Activated naive CD8-positive, alpha-beta T cell treated with anti-CD3 and anti-CD28 coated beads, Interleukin-2, amount 10 ng/mL, durations not matched to agents 7 days and 5 days (primary cell): ENCODE measurements at places on chromosomes 12 and 14. TPM values are rescaled to one million over a fixed set of nuclear protein-coding genes. Genes with fewer than 3 reads are reported as not detected.

- H3K4me1 ChIP-seq, result no peaks in the 10 kb centered on the region
- H3K36me3 ChIP-seq, result no peaks in the 10 kb centered on the region
- H3K4me3 ChIP-seq, result no peak overlapping the region
- H3K27ac ChIP-seq, result no peak overlapping the region
- DNase-seq, result no peak
Measured at GRCh38 chr14:51507511-51507905, 144.2 kb upstream of the FRMD6 start.

DNA sequence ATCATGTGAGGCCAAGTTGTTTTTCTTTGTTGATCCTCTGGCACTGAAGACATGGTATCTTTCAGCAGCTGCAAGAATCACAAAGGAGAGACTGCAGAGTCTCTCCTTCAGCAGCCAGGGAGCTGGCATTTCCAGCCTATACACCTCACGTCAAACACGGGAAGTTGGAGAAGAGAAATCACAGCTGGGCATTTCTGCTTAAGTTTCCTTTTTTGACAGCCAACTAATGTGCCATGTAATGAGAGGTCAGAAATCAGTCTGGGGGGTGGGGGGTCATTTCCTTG, 28.3 kb downstream of the PHLDA1 start:
- no peak overlapping the region for H3K27ac ChIP-seq
- H3K4me1 ChIP-seq, result peaks cover 3% of the 10 kb centered on the region
- H3K4me3 ChIP-seq, result no peak overlapping the region
- peaks cover 4% of the 10 kb centered on the region for H3K36me3 ChIP-seq

DNA sequence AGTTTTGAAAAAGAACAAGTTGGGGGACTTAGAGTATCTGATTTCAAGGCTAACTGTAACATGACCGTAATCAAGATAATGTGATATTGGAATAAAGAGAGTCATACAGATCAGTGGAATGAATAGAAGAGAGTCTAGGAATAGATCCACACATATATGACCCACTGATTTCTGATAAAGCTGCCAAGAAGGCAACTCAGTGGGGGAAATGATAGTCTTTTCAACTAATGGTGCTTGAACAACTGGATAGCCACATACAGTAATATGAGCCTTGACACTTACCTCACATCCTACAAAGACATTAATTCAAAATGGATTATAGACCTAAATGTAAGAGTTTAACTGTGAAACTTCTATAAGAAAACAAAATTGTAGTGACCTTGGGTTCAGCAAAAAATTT, 3.8 kb downstream of the PRKCH start:
- peaks cover 35% of the 10 kb centered on the region for H3K4me1 ChIP-seq
- peak overlapping the region; percentile 99 for H3K4me3 ChIP-seq
- no peaks in the 10 kb centered on the region for H3K27me3 ChIP-seq

GRCh38 chr12:49121047-49121696, 10.0 kb downstream of the TUBA1B start:
- H3K4me3 ChIP-seq, result no peak overlapping the region
- no peak for DNase-seq
- no peaks in the 10 kb centered on the region for H3K36me3 ChIP-seq
- H3K4me1 ChIP-seq, result peaks cover 3% of the 10 kb centered on the region
- peaks cover 3% of the 10 kb centered on the region for H3K27me3 ChIP-seq
- no peak overlapping the region for H3K27ac ChIP-seq

- H3K36me3 ChIP-seq, result no peaks in the 10 kb centered on the region
- H3K27ac ChIP-seq, result no peak overlapping the region
- H3K4me3 ChIP-seq, result no peak overlapping the region
- no peaks in the 10 kb centered on the region for H3K4me1 ChIP-seq
Measured at GRCh38 chr12:13342971-13343370, 146.4 kb downstream of the EMP1 start.

DNA sequence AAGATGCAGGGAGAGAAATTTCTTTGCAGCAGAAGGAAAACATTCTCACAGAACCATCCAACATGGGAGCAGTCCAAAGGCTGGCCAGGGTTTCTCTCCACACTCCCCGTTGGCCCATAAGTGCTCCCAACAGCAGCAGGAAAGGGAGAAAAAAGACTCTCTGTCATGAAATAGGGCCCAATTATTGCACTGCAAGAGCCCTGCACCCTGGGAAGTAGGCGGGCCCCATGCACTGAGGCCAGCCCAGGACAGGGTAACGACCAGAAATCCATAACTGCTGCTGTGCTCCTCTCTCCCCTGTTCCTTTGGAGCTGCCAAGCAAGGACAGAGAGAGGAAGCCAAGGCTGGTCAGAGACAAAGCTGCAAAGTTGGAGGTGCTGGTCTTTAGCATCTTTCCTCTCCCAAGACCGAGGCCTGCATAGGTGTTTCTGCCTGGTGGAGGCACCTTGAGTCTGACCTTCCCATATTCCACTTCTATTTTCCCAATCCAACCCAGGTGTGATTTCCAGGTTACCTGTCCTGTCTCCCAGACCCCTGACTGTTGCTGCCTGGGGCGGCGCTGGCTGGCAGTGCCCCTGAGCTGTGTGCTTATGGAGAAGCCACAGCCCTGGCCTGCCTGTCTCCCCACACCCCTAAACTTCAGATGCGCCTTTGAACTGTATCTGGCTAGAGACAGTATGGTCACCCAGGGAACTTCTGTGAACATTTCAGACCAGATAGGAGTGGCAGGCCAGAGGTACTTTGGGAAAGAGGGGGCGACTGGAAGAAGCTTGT, 6.8 kb downstream of the GALNT16 start:
- H3K4me1 ChIP-seq, result no peaks in the 10 kb centered on the region
- H3K4me3 ChIP-seq, result no peak overlapping the region
- peaks cover 35% of the 10 kb centered on the region for H3K27me3 ChIP-seq
- no peak for DNase-seq
- no peak overlapping the region for H3K27ac ChIP-seq
- H3K36me3 ChIP-seq, result no peaks in the 10 kb centered on the region

GRCh38 chr12:65845751-65846537, 21.7 kb downstream of the HMGA2 start:
- no peaks in the 10 kb centered on the region for H3K4me1 ChIP-seq
- DNase-seq, result no peak
- no peak overlapping the region for H3K27ac ChIP-seq
- H3K27me3 ChIP-seq, result peaks cover 19% of the 10 kb centered on the region
- H3K4me3 ChIP-seq, result no peak overlapping the region
- no peaks in the 10 kb centered on the region for H3K36me3 ChIP-seq

- H3K36me3 ChIP-seq, result no peaks in the 10 kb centered on the region
- no peaks in the 10 kb centered on the region for H3K4me1 ChIP-seq
- no peak overlapping the region for H3K4me3 ChIP-seq
Measured at GRCh38 chr12:88870000-88870737, 289.9 kb upstream of the KITLG start.

GRCh38 chr14:52837451-52837850, 46.0 kb upstream of the GNPNAT1 start:
- H3K4me3 ChIP-seq, result no peak overlapping the region
- H3K27ac ChIP-seq, result no peak overlapping the region
- DNase-seq, result no peak
- peaks cover under 1% of the 10 kb centered on the region for H3K27me3 ChIP-seq

DNA sequence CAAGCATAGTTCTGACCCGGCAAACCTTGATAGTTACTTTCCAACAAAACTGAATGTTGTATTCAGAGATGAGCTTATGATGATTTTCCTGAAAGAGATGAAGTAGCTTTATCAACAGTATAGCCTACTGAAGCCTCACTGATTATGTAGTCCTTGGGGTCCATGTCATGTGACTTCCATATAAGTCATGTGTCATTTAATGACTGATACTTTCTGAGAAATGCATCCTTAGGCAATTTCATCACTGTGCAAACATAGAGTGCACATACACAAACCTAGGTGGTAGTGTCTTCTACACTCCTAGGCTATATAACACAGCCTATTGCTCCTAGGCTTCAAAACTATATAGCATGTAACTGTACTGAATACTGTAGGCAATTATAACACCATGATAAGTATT, 28.5 kb upstream of the TUBA1C start:
- peaks cover 7% of the 10 kb centered on the region for H3K27me3 ChIP-seq
- peaks cover 6% of the 10 kb centered on the region for H3K4me1 ChIP-seq
- H3K27ac ChIP-seq, result no peak overlapping the region

- no peaks in the 10 kb centered on the region for H3K36me3 ChIP-seq
- no peak for DNase-seq
- H3K27ac ChIP-seq, result no peak overlapping the region
- H3K4me1 ChIP-seq, result no peaks in the 10 kb centered on the region
- no peaks in the 10 kb centered on the region for H3K27me3 ChIP-seq
Measured at GRCh38 chr12:82481954-82482353, 123.6 kb downstream of the METTL25 start.

DNA sequence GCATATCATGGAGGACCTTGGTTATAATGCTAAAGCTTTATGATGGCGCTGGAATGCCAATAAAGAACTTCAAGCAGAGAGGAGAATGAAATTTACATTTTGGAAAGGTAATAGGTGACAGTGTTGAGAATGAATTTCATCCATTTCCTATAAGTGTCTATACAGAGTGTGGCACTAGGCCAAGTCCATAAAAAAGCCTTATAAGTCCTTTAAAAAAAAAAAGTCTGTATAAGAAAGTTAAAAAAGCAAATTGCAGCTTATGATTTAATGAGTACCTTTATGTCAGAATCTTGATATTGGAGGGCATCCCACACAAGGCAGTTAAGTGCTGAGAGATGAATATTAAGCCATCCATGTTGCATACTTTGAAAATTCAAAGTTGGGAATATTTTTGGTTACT, 62.4 kb downstream of the ATF7IP start:
- H3K4me3 ChIP-seq, result no peak overlapping the region
- peaks cover 29% of the 10 kb centered on the region for H3K4me1 ChIP-seq

DNA sequence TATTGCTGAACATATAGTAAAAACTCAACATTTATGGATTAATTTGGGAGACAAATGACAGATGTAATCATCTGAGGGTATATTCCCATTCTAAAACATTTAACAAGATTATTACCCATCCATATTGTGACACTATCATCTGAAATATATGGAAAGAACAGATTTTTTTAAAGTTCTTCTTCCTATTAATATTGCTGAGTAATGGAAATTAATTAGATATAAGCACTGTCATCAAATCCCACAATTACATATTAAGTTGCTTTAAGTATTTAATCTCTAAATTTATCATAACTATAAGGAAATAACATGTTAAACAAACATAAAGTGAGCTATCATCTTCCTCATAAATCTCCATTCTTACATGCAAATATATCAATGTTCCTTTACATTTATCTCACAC, 22.0 kb downstream of the EML5 start:
- no peak for DNase-seq
- H3K4me1 ChIP-seq, result no peaks in the 10 kb centered on the region
- no peak overlapping the region for H3K4me3 ChIP-seq
- H3K36me3 ChIP-seq, result peaks cover 2% of the 10 kb centered on the region

DNA sequence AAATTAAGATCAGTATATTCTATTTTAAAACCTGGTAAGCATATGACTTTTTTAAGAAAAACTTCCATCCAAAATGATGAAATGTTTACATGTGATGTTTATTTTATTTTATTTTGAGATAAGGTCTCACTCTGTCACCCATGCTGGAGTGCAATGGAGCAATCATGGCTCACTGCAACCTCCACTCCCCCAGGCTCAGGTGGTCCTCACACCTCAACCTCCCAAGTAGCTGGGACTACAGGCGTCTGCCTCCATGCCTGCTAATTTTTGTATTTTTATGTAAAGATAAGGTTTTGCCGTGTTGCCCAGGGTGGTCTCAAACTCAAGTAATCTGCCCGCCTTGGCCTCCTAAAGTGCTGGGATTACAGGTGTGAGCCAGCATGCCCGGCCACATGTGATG, 141.8 kb downstream of the ZFP36L1 start:
- peaks cover 3% of the 10 kb centered on the region for H3K27me3 ChIP-seq
- H3K4me3 ChIP-seq, result no peak overlapping the region
- H3K36me3 ChIP-seq, result no peaks in the 10 kb centered on the region
- H3K27ac ChIP-seq, result no peak overlapping the region

DNA sequence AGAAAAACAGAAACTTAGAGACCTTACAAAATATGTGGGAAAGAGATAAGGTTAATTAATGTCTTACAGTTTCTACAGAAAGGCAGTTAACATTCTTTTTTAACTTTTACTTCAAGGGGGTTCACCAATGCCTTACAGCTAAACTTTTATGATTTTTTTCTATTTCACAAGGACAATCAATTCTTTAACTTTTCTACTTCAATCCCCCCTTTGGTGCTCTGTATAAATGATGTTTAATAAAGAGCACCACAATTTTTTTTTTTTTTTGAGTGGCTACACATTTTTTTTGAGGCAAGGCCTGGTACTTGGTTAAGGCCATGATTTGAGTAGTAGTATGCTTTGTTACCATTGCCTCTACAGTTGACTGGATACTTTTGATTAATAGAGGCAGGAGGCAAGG, 279.6 kb downstream of the PRKD1 start:
- H3K4me1 ChIP-seq, result no peaks in the 10 kb centered on the region
- no peaks in the 10 kb centered on the region for H3K27me3 ChIP-seq
- H3K4me3 ChIP-seq, result no peak overlapping the region
- H3K27ac ChIP-seq, result no peak overlapping the region
- H3K36me3 ChIP-seq, result no peaks in the 10 kb centered on the region
- no peak for DNase-seq

Gene GTF2A1
- 35.8 TPM for total RNA-seq

Gene SOCS2
- 43.3 TPM for total RNA-seq

Gene DHRS2
- 0.17 TPM for total RNA-seq

Gene IL26
- total RNA-seq, result not detected

Gene USP44
- total RNA-seq, result 25.8 TPM

Gene TAS2R46
- total RNA-seq, result 1.4 TPM

Gene KRT77
- total RNA-seq, result not detected

Gene TUBA1B
- total RNA-seq, result 1,389 TPM

Gene CCDC197
- total RNA-seq, result not detected

Gene CFAP54
- total RNA-seq, result 0.94 TPM

Gene PMEL
- total RNA-seq, result 0.42 TPM
